Stimulated activated CD8-positive, alpha-beta memory T cell treated with anti-CD3 and anti-CD28 coated beads, Interleukin-7, amount 100 ng/mL, for 24 hours (primary cell): ENCODE measurements at places on chromosomes 7 and 10.
A peak's percentile ranks its signal among the peaks of the same experiment; 100 is the strongest.

DNA sequence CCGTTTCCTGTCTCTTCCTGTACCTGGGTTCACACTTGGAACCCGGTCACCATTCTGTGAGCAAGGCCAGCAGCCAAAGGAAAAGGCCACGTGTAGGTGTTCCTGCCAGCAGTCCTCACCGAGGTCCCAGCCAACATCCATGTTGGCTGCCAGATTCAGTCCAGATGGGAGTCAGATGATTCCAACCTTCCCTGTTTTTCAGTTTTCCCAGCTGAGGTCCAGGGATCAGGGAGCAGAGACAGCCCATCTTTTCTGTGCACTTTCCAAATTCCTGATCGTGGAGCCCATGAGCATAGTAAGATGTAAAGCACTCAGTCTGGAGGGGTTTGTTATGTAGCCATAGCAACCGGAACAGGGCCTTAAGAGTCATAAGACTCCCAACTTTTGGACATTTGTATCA lies 3.9 kb upstream of the PVRIG start:
- no peak for DNase-seq

GRCh38 chr7:33909318-33909717 lies 4.0 kb downstream of the BMPER start:
- no peak for DNase-seq

DNA sequence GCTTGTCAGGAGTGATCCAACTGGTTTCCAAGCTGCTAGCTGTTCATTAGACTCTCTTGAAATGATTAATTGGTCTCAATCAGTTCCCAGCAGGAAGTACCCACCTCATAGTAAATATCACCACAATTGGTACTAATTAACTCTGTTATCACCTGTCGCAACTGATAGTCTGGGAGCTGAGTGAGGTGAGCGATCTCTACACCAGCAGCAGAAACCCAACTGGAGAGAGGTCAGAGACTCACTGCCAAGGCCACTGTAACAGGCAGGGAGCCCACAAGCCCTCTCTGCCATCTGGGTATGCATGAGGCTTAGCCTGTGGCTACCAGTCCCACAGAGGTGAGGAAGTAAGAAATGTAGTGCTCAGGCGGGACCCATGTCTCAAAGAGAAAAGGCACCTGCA lies 245.5 kb downstream of the DYNC1I1 start:
- no peak for DNase-seq

- DNase-seq = no peak
Observed at GRCh38 chr7:91660734-91661356, 219.7 kb downstream of the MTERF1 start.

- no peak for DNase-seq
Observed at GRCh38 chr7:38524786-38525185, 106.4 kb downstream of the AMPH start.

DNA sequence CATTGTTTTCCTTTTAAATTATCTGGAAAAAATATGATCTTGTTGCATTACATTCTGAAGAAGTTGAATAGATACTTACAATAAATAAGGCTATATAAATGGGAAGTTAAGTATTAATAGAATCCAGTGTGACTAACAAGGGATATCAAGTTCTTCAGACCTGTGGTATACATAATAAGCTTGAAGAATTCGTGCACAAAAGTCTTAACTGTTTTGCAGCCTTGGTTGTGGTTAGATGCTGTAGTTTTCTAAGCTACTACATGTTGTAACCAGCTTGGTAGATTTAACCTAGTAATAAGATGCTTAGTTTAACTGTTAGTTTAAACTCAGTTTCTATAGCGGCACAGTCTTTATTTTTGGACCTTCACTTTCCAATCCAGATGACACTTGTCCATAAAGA lies 106.2 kb upstream of the GLCCI1 start:
- no peak for DNase-seq

DNA sequence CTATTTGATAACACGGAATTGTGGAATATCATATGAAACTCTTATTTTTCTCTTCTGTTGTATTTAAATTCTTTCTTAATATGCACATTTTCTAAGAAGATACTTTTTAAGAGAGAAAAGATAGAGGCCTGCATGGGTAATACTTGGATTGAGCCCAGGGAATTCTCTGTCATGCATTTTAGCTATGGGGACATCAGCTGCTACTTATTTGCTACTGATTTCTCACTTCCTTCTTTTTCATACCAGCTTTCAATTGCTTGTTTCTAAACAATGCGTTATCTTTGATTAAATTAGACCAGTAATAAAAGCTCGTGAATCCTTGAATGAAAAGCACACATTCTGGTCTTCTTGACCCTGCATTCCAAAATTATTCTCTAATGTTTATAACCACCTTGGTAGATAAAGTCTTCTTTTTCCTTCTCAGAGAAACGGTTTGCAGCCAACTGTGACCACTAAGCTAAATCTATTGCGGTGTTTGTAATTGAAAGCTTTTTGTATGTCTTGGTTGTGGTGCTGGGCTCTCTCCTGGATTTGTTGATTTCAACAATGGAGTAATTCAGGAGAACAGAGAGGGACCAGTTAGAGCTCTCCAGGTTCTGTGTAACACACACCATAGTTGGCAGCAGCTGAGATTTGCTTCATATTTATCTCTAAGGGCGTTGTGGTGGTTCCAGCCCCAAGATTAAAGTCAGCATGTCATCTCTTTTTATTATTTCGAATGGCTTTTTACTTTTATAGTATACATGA lies 139.3 kb downstream of the PPP1R9A start:
- no peak for DNase-seq

DNA sequence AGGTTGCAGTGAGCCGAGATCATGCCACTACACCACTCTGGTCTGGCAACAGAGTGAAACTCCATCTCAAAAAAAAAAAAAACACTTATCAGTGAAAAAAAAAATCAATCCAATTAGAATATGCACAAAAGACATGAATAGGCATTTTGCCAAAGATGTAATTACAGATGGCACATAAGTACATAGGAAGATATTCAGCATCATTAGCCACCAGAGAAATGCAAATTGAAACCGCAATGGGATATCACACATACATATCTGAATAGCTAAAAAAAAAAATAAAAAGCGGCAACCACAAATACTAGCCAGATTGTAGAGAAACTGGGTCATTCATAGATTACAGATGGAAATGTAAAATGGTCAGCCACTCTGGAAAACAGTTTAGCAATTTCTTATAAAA lies 1310.8 kb downstream of the XPNPEP1 start:
- no peak for DNase-seq

GRCh38 chr7:156725073-156725472 lies 84.5 kb downstream of the RNF32 start:
- DNase-seq = no peak

GRCh38 chr7:141456298-141456697 lies 94.9 kb upstream of the AGK start:
- DNase-seq = no peak

DNA sequence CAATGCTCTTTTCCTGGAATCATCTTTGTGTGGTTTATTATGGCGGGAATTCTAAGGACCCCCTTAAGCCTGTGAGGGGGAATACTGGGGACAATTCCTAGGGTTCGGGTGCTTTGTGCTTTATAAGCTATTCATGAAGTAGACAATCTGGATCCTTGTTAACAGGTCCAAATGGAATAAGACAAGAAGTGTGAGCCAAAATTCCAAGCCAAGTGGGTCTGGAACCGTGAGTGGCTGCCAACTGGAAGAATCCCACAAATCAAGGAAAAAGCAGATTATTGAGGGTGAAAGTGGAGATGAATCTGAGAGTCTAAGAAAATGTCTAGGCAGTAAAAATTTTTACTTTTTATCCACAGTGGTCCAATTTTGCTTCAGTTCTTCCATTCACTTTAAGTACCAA lies 136.8 kb downstream of the MDFIC start:
- DNase-seq = no peak

DNA sequence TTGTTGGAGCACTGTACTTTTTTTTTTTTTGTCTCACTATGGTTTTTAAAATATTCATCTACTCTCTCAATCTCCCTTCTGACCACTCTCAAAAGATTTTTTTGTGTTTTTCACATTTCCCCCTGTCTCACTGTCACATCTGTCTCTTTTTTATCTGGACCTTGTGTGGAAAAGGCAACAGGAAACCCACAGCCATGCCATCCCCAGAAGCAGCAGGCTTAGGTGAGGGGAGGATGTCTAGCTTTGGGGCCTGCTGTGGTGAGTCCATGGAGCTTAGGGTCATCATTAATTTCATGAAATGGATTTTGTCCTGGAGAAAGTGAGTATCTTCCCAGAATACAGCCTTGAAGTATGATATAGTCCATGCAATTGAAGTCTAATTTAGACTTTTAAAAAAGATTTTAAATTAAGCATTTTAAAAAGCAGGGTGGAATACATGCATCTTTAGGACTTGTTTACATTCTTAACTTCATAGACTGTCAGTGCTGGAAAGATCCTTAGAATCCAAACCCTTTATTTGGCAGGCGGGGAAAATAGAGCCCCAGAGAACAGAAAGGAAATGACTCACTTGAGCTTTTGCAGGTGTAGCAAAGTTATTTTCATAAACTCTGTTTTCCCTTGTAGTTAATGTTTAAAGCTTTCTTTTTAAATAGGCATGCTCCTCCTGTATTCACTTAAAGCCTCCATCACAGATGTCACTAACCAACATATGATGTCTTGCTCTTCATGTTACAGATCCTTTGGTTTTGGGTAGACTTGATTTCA lies 25.1 kb downstream of the MINDY4 start:
- no peak for DNase-seq

- no peak for DNase-seq
Observed at GRCh38 chr7:107876916-107877315, 14.1 kb upstream of the DLD start.

- DNase-seq = no peak
Observed at GRCh38 chr7:55056577-55057480, 38.0 kb downstream of the EGFR start.

- no peak for DNase-seq
Observed at GRCh38 chr10:81248886-81249285, 626.1 kb upstream of the NRG3 start.

- DNase-seq = no peak
Observed at GRCh38 chr10:70846795-70847194, 31.0 kb downstream of the SGPL1 start.

DNA sequence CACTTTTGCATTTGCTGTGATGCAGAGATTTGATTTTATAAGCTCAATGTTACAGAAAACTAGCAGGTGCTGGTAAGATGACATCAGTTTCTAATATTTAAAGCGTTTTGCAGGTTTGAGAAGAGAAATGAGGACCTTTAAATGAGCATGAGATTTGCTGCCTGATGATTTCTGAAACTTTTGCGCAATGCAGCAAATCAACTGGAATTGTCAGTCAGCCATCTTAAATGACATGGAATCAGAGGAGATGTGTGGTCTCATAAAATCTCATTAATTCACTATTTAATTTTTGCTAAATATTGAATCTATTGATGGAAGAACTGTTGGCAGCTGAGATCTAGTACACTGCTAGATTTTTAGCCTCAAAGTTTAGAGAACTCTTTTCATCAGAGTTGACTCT lies 3.9 kb downstream of the RBM17 start:
- no peak for DNase-seq

DNA sequence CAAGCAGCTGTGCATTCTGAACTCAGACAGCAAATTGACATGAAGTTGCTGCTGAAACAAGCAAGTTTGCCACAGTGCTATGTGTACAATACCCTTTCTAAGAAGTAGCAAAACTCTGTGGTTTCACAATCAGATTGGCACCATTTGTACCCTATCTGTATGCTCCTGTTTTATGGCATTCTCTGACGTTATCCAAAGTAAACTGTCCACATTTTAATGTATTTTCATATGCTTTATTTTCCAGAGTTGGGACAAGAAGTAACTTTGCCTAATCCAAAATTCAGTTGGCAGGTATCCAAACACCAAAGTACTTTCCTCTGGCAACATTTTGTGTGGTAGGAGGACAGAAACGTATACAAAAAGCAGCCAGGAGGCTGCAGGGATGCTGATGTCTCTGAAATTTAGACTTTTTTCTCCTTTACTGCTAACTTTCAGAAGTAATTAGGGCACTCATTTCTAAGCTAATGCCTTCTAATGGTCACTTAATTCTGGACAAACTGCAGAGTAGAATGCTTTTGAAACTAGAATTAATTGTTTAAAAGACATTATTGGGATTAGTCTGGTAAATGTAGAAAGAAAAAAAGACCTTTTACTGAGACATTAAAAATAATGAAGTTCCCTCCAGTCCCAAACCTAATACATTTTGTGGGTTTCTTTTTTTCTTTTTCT lies 414.7 kb upstream of the NRP1 start:
- no peak for DNase-seq

DNA sequence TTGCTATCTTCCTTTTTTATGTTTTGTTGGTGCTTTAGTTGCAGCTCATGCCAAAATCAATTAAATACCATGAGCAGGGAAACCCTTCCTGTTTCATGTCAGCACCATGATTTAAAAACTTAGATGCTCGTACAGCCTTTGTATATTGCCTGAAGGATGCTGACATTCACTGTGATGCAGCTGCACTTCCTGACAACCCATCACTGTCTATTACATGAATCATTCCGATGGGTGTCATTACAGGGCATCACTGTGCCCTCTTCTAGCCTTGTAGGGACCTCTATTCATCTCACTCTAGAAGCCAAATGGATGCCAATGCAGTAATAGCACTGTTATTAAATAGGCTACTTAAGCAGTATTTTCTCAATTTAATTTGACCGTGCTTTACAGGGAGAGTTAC lies 18.3 kb upstream of the ITGB1 start:
- no peak for DNase-seq

GRCh38 chr10:124303662-124304418 lies 114.9 kb downstream of the OAT start:
- DNase-seq = no peak

DNA sequence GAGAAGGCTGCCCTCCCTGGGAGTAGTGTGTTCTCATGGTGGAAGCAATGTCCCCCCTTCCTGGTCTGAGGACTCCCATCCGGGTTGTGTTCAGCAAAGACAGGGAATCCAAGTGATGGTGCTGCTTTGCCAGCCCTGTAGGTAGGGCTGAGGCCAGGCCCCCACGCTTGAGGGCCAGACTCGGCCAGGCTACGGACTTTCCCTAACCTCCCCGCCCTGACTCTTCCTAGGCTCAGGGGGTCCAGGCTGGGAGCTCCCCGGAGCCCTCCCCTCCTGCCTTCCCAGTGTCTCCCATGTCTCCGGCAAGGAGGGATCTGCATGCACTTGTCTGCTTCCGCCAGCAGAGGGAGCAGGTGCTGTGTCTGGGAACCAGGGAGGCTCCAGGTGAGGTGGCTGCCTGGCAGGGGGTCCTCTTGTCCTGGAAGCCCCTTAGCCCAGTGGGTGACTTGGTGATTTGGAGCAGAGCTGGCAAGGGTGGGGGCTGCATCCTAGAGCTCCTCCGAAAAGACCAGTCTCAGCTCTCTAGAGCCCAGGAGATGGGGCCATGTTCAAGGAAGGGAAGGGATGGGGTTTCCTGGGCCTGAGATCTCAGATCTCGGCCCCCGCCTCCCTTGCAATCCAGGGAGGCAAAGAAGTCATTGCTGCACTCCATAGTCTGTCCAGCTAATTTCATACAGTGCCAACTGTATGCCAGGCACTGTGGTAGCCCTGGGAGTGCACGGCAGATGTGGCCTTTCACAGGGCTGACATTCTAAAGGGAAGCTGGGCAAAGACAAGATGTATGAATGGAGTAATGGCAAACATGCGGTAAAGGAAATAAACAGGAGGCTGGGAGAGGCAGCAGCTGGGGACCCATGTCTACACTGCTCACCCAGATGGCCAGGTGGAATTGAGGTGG lies 20.3 kb upstream of the SFRP5 start:
- peak; percentile 44 for DNase-seq
